GM12878 (cell line): ENCODE measurements at places on chromosomes 5 and 9. TPM values are rescaled to one million over a fixed set of nuclear protein-coding genes. Genes with fewer than 3 reads are reported as not detected.

DNA sequence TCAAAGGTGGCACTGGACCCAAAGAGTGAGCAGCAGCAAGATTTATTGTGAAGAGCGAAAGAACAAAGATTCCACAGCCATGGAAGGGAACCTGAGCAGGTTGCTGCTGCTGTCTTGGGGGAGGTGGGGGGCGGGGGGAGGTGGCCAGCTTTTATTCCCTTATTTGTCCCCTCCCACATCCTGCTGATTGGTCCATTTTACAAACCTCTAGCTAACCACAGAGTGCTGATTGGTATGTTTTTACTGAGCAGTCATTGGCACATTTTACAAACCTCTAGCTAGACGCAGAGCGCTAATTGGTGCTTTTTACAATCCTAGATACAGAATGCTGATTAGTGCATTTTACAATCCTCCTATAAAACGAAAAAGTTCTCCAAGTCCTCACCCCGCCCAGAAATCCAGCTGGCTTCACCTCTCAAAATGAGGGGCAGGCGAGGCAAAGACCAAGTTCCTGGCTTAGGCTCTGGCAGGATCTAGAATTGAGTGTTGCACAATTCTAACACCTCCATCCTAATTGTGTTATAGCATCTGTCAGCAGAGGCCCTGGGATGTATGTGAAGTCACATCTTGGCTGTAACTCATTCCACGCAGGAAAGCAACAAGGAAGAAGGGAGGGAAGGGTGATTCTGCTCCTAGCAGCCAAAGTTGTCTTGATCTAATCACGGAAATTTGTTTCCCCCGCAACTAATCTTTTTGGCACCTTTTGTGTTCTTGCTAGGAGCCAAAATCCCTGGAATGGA is 34.3 kb downstream of the ROR2 start:
- H3K4me1 ChIP-seq, result no peaks in the 10 kb centered on the region
- H3K27me3 ChIP-seq, result no peaks in the 10 kb centered on the region
- no peak overlapping the region for H3K4me3 ChIP-seq
- no peak overlapping the region for H3K27ac ChIP-seq
- DNase-seq, result no peak
- H3K36me3 ChIP-seq, result no peaks in the 10 kb centered on the region

DNA sequence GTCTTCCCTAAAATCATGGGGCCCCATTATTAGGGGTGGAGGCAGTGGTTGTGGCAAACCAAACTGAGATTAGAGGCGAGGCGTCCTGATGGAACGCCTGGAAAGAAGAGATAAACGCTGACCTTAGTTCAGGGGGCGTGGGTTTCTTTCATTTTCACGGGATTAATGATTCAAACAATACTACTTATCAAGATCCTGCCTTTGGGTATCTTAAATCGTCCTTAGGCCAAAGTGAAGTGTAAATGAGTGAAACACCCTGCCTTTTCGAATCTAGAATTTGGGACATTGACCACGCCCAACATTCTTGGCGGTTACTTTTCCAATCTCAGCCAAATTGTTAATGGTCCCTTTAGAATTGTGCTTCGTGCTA is 1.0 kb upstream of the UBTD2 start:
- peak overlapping the region; percentile 72 for H3K27ac ChIP-seq
- H3K4me3 ChIP-seq, result peak overlapping the region; percentile 76
- no peak for DNase-seq
- 0 out of 2 replicates have a peak, but pooled peaks cover 5% of the 10 kb centered on the region for H3K36me3 ChIP-seq
- no peaks in the 10 kb centered on the region for H3K4me1 ChIP-seq

DNA sequence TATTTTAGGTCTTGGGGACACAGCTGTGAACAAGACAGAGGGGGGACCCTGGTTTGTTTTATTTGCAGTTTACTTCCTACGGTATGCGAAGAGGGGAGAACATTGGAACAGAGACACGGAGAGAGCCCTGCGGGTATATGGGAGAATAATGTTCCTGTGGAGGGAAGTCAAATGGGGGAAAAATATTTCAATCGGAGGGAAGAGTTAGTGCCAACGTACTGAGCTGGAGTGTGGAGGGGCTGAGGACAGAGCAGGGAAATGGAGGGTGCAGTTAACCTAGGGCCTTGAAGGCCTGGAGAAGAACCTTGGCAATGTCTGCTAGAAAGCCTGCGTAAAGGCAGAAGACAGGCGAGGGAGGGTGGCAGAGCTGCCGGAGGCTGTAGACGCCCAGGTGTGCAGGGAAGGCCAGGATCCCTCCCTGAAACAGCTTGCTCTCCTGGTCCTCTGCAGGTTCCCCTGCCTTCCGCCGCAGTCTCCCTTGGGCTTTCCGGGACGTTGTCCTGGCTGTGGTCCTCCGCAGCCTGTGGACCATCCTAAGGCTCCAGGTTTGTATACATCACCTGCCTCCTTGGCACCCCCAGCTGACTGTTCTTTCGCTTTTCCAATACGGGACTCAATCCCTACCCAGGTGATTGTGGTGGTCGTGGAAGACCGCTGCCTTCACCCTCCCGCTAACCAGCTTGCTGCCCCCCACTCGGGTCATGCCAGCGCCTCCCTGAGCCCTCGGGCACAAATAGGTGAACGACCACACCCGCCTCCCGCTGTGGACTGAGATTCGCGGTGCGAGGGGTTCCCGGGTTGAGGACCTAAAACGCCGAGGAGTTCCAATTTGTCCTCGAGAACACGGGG is 1.9 kb upstream of the RACK1 start:
- peak overlapping the region; percentile 92 for H3K27ac ChIP-seq
- no peaks in the 10 kb centered on the region for H3K27me3 ChIP-seq
- DNase-seq, result no peak
- H3K36me3 ChIP-seq, result peaks cover 18% of the 10 kb centered on the region
- H3K4me1 ChIP-seq, result peaks cover 24% of the 10 kb centered on the region

- H3K4me1 ChIP-seq, result no peaks in the 10 kb centered on the region
- H3K27me3 ChIP-seq, result no peaks in the 10 kb centered on the region; the same call in 1 of the 2 replicates
- no peak for DNase-seq
- no peak overlapping the region for H3K27ac ChIP-seq
Measured at GRCh38 chr5:124395926-124396325, 350.5 kb downstream of the ZNF608 start.

DNA sequence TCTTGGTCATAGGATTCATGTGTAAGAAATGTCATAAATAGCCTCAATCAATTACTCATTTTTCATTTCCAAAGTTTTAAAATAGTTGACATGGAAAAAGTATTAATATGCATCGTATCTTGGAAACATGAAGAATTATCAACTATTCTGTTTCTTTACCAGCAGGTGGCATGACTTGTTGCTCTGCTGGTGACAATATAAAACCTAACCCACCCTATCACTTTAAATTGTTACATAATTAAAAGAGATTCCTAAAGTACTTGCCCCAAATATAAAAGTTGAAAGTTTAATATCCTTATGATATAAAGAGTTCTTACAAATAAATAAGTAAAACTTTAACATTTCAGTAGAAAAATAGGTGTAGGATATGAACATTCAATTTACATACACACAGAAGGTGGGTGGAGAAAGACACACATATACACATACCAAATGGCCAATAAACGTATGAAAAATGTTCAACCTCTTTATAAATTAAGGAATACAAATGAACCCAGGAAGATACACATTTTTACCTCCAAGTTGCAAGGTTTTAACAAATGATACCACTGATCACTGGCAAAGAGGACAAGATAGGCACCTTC is 30.6 kb downstream of the MAP1B start:
- no peak overlapping the region for H3K27ac ChIP-seq
- H3K36me3 ChIP-seq, result no peaks in the 10 kb centered on the region
- no peak overlapping the region for H3K4me3 ChIP-seq

DNA sequence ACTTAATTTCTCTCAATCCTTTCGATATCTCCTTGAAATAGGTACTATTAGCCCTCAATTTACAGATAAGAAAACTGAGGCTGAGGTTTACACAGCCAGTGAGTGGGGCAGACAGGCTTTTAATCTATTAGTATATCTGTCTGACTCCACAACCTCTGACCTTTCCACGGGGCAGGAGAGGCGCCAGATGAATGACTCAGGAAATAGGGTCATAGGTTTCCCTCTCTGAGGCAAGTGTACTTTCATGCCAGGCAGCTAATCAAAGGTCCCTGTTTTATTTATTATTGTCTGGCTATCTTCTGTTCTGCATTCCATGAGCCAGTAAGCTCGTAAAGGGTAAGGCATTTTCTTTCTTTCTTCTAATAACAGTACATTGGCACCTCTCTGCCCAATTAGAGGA is 79.6 kb upstream of the KLF4 start:
- H3K27me3 ChIP-seq, result no peaks in the 10 kb centered on the region
- no peak overlapping the region for H3K4me3 ChIP-seq
- H3K27ac ChIP-seq, result no peak overlapping the region
- H3K36me3 ChIP-seq, result no peaks in the 10 kb centered on the region
- DNase-seq, result no peak
- H3K4me1 ChIP-seq, result no peaks in the 10 kb centered on the region

- H3K36me3 ChIP-seq, result no peaks in the 10 kb centered on the region
- H3K4me1 ChIP-seq, result 0 out of 2 replicates have a peak, but pooled peaks cover under 1% of the 10 kb centered on the region
- peak within 1 kb of the TSS; percentile 48 for H3K4me3 ChIP-seq
- DNase-seq, result no peak
Measured at GRCh38 chr9:95516734-95517558, at the start of gene PTCH1. TSS of gene PTCH1 (minus strand) at chr9:95516971.

GRCh38 chr9:35517131-35517530 is 27.2 kb downstream of the RUSC2 start:
- no peak overlapping the region for H3K27ac ChIP-seq
- H3K4me3 ChIP-seq, result no peak overlapping the region
- H3K36me3 ChIP-seq, result no peaks in the 10 kb centered on the region
- no peak for DNase-seq
- no peaks in the 10 kb centered on the region for H3K4me1 ChIP-seq

DNA sequence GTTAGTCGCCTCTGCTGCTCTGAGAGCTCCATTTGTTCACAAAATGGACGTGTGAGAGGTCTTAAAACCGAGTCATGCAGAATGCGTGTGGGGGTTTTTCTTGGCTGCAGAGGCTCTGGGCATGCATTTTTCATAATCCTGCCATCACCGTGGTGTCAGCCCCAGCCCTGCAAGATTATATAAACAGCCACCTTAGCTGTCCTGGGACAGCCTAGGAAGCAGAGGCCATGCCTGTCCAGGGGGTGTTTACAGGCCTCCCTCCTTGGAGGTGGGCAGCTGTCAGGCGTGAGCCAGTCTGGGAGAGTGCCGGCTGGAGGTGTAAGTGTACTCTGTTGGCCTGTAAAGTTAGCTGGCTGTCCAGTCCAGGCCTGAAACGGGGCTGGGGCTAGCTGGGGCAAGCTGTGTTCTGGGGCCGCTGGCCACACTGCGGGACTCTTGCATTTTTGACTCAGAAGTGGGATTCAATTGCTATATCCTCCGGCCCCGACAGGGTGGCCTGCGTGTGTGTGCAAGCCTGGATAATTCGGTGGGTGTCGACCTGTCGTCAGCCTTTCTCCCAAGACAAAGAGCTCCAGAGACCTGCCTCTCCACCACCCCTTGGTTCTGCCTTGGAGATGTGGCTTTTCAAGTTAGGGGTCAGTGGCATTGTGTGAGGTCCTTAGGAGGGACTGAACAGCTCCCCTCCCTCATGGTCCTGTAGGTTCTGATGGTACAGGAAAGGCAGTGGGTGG is 2.4 kb downstream of the WNK2 start:
- H3K27ac ChIP-seq, result no peak overlapping the region
- H3K4me3 ChIP-seq, result no peak overlapping the region
- H3K36me3 ChIP-seq, result no peaks in the 10 kb centered on the region

DNA sequence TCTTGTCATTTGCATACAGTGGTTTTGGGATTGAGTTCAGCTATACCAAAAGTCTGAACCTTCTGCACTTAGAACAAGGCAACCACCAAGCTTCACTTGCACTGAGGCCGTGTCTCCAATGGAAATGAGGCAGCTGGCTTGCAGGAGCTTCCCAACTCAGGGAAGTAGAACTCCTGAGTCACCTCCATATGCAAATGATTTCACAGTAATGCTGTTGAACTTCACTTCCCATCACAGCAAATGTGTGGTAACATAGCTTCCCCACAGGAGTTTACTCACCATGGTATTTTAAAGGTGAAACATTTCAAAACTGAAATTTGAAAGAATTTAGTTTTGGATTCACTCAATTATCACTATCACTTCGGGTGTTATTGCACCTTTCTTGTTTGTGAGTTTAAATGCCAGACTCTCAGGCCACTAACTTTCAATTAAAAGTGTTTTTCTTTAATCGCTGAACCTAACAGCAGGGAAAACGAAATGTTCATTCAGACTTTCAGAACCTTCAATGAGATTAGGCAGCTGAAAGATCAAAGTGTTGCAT is 9.0 kb downstream of the CD274 start:
- no peak for DNase-seq
- H3K27ac ChIP-seq, result peak overlapping the region; percentile 81
- H3K4me1 ChIP-seq, result peaks cover 32% of the 10 kb centered on the region
- peak overlapping the region; percentile 35 for H3K4me3 ChIP-seq

GRCh38 chr9:137492464-137493363 is 33.6 kb upstream of the NSMF start:
- no peak overlapping the region for H3K4me3 ChIP-seq
- H3K27me3 ChIP-seq, result no peaks in the 10 kb centered on the region
- no peaks in the 10 kb centered on the region for H3K36me3 ChIP-seq
- no peak for DNase-seq
- no peaks in the 10 kb centered on the region for H3K4me1 ChIP-seq

MED7 gene
- 11.0 and 12.3 TPM in 2 replicates for total RNA-seq

PLK2 gene
- 0.56 and 0.69 TPM in 2 replicates for total RNA-seq

NUTM2G gene
- not detected in 2 replicates for total RNA-seq

ADAMTS2 gene
- total RNA-seq, result 0.05 TPM in 2 replicates

PPP2R2B gene
- total RNA-seq, result not detected in 2 replicates
